ENCODE measurements at places on chromosomes 12 and 14.

GRCh38 chr14:65824285-65824977 is 411.9 kb downstream of the FUT8 start:
- DNase-seq = peak; percentile 74

GRCh38 chr12:75704664-75705063 is 193.3 kb upstream of the KRR1 start:
- DNase-seq = no peak

- DNase-seq = no peak
Measured at GRCh38 chr14:23344481-23344880, 8.2 kb downstream of the SLC22A17 start.

DNA sequence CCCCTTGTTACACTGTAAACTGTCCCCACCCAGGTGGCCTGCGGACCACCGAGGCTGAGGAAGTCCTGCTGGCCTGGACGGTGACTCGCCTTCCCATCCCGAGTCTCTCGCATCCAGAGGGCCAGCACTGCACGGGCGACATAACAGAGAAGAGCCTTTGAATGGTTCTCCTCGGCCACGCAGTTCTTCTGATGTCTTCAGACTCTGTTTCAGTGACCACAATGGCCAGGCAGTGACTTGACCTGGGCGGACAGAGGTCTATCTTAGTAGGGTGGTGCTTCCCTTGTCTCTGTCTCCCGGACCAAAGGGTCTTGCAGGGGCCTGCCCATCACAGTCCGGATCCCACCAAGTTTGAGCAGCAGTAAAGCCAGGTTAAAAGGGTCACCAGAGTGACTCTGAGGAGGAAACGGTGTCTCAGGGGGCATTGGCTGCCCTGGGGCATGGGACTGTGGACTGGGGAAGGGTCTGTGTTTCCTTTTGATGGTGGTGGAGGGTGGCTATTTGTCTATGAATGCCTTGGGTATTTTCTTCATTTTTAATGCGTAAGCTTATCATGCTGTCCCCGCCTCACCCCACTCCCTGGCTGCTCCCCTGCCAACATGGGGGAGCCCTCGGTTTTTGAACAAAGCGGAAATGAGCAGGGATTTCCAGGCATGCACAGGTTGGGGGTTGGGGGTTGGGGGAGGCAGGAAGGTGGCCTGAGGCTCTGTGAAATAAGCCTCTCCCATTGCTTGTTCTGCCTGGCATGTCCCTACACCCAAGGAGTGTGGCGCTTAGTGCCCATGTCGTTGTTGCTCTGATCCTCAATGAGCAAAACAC is 10.3 kb downstream of the KRT85 start:
- no peak for DNase-seq

DNA sequence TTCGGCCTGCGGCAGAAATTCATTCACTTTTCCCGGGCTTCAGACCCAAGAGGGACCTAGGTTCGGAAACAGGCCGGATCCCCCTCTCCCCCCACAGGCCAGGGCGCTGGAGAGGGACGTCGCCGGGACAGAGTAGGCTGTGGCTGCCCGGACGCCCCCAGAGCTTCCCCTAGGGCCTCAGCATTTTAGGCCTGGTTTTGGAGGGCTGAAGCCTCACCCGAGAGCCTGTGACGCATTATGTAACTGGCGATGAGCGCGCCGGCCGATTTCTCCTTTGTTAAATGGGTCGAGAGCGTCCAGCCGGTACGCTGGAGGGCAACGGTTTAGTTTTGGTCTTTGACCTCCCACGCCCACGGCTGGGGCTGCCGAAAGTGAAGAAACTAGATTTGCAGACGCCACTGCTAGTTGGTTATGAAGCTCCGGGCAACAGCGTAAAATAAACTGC is 657 bp downstream of the PEBP1 start:
- DNase-seq = peak; percentile 13

DNA sequence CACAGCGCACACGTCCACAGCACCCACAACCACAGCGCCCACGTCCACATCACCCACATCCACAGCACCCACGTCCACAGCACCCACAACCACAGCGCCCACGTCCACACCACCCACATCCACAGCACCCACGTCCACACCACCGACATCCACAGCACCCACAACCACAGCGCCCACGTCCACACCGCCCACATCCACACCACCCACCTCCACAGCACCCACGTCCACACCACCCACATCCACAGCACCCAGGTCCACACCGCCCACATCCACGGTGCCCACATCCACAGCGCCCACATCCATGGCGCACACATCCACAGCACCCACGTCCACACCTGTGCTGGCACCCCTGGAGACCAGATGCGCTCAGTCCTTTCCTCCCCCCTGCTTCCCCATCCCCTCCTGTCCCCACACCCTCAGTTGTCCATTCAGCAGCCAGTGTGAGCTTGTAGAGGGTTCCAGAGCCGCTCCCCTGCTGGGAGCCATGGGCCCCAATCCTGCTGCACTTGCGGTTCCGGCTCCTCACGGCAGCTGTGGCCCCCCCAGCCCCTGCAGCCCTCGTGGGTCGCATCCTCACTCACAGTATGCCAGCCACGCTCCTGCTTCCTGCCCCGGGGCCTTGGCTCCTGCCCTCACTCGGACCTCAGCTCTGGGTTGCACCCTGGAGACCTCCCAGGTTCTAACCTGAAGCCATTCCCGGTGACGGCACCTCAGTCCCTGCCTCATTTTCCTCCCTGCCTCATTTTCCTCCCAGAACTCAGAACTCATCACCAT is 37.8 kb downstream of the GALNT9 start:
- no peak for DNase-seq

DNA sequence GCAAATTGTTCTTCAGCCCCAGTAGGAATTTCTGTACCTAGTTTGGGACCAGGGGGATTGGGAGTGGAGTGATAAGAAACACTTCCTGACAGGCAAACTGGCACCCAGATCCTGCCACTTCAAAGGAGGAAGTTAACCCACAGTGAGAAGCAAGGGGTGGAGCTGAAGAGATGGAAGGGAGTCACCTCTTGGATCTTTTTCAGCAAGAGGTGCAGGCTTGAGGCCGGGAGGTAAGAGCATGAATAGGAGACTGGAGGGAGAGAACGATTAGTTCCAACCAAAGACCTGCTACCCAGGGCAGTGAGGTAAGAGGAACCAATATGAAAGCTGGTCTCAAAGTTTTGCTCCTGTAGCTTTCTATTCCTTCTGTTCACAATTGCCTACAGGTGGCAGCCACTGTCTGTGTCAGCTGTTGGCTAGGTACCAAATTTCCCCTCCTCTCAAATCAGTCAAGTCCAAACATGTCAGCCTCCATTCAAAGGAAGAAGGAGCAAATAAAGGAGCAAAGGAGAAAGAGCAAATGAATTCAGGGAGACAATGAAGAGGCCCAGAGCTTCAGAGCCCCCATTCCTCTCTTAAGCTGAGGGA is 14.9 kb upstream of the TAC3 start:
- DNase-seq = peak; percentile 30

DNA sequence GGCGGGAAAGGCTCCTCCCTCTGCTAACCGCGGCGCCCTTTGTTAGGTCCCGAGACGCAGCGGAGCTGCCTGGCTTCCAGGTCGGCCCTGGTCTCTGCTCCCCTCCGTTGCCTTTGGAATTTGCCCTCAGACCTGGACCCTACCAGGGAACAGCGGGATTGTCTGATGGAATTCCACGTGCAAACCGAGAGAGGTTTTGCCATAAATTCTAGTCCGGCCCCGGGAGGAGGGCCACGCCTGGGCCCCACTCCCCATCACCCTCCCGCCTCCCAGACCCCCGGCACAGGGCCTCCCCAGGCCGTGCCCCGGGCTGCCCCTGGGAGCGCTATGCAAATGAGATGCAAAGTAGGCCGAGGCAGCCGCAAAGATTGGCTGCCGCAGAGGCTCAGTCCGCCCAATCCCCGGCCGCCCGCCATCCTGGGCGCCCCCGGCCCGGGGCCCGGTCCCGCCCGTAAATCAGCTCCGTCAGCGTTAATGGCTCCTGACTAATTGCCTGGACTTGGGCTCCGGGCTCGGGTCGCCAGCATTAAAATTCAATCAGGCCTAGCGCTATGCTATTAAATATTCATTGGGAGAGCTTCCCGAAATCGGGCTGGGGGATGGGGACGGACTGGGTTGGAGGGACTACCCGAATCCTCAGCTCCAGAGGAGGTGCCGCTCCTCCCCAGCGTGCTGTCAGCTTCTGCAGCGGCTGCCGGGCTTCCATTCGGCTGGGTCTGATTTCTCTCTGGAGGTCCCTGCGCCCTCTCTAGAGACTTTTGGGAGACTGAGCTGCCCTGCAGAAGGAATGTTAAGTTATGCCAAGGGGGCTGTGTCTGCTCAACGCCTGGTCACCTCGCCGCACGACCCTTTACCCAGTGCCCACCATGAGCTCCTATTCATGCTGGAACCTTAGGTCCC is 15.7 kb upstream of the FIGNL2 start:
- no peak for DNase-seq

- peak; percentile 13 for DNase-seq
Measured at GRCh38 chr12:50517421-50518048, 12.8 kb downstream of the DIP2B start.

DNA sequence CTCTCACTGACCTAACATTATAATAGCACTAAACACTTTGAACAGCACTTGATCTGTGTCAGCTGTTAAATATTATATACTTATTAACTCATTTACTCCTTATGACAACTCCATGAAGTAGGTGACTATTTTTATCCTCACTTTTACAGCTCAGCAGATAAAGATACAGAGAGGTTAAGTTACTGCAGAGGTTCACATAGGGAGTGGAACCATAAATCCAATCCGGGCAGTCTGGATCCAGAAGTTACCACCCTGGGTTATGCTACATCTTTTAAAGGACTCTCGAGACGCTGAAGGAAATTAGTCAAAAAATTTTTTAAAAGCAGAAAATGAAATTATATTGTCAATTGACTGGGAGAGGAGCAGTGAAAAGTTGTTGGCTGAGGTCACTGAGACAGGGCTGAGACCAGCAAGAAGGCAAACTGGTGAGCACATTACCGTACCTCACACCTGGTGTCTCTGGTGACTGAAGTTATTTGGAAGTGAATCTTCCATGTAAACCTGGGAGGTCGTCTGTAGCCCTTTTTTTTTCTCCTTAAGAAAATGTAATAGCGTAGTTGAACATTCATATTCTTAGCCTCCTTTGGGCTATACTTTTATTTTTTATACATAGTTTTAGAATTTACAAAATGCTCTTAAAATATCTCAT is 1.2 kb upstream of the RIMKLB start:
- DNase-seq = no peak

GRCh38 chr14:65007202-65007601 is 20.5 kb downstream of the FNTB start:
- no peak for DNase-seq

DNA sequence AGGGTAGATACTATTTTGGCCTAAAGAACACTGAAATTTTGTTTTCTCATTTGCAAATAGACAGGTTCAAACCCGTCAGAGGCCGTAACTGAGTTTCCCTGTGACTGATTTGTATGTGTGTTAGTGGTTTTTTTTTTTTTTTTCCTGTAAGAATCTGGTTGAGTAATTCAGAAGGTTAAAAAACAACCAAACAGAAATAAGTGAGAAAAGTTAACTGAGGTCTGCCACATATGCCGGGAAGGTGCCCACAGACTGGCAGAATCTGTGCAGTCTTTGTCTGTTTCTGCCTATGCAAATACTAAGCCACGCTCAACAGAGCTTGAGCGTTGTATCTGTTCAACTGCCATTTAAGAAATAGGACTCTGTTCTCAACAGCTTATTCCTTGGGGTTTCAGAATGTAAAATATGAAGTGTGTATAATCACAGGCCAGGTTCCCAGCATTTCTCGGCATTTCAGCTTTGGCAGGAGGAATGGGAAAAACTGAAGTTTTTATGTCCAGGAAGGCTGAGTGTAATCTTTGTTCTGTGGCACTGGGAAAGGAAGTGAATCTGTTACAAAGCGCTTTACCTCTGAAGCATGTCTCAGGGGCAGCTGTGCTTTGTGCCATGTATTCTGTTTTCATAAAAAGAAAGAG is 181.9 kb downstream of the PRKCH start:
- peak; percentile 78 for DNase-seq

DNA sequence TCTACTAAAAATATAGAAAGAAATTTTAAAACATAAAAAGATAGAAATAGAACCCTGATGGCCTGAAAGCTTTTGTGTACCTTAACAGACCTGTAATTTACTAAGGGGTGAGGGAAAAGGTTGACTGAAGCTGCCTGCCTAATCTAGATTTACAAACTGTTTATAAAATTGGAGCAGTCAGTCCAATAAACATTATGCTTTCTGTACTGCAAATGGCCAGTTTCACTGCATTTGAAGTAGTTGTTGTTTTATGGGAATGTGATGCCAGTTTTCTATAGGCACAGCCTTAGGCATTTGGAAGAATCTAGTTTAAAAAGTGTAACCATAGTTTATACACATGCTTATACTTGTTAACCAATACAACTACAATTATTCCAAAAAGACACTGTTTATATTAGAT is 19.1 kb downstream of the SIX1 start:
- no peak for DNase-seq

DNA sequence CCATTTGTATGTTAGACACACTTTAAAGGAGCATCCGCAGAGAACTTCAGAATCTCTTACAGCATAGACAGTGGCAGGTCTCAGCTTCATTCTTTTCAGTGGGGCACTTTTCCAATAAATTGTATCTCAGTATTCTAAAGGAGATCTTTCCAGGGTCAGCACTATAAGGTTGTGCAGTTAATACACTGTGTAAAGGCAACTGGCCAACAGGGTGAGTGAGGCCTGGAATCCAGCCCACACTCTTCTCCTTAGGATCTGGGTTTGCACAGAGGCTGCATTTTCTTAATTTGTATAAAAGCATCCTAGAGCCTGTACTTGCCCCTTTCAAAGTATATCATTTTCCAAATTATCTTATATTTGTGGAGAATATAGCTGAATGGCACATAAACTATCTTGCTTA is 94.2 kb downstream of the MYF5 start:
- DNase-seq = no peak

GRCh38 chr12:124862768-124863415 is 772 bp downstream of the SCARB1 start:
- no peak for DNase-seq

GRCh38 chr14:39366460-39367386 is 65.5 kb downstream of the FBXO33 start:
- DNase-seq = no peak

- DNase-seq = no peak
Measured at GRCh38 chr12:61367281-61367785, 892.9 kb upstream of the USP15 start.

- no peak for DNase-seq
Measured at GRCh38 chr14:74015963-74016362, 3.1 kb downstream of the ENTPD5 start.

GRCh38 chr12:128829861-128830504 is 6.2 kb upstream of the SLC15A4 start:
- DNase-seq = no peak

GRCh38 chr14:24775950-24776349 is 142.0 kb upstream of the GZMB start:
- no peak for DNase-seq

DNA sequence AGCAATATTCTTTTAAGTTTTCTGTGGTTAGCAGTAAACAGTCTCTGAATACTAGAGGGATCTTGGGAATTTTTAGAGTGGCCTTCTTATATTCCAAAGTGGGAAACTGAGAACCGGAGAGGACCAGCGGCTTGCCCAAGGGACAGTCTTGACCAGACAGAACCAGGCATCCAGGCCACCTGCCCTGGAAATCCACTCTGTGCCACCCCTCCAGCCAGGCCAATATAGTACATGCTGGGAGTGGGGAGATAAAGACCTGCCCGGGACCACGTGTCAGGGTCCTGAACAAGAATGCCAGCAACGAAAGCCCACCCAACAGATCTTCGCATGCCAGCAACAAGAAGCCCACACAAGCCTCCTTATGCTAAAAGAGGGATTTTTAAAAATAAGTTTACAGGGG is 49.4 kb upstream of the RIN3 start:
- no peak for DNase-seq

GRCh38 chr12:106987846-106988245 is 900 bp upstream of the MTERF2 start:
- DNase-seq = no peak

Measured in CD4-positive, alpha-beta T cell treated with Interleukin-6 at 100 ng/mL for 8 hours (primary cell).